T follicular helper cell (primary cell): ENCODE measurements at places on chromosomes 1 and 21.
A peak's percentile ranks its signal among the peaks of the same experiment; 100 is the strongest.

DNA sequence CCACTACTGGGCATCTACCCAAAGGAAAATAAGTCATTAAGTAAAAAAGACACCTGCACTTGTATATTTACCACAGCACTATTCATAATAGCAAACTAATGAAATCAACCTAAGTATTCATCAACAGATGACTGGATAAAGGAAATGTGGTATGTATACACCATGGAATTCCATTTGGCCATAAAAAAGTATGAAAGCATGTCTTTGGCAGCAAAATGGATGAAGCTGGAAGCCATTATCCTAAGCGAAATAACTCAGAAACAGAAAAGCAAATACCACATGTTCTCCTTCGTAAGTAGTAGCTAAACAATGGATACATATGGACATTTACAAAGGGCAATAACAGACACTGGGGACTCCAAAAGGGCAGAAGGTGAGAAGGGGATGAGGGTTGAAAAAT is 485.7 kb upstream of the BRINP3 start:
- DNase-seq: no peak

- DNase-seq: no peak
These were observed 49.0 kb downstream of the BRINP2 start for GRCh38 chr1:177219554-177220458.

DNA sequence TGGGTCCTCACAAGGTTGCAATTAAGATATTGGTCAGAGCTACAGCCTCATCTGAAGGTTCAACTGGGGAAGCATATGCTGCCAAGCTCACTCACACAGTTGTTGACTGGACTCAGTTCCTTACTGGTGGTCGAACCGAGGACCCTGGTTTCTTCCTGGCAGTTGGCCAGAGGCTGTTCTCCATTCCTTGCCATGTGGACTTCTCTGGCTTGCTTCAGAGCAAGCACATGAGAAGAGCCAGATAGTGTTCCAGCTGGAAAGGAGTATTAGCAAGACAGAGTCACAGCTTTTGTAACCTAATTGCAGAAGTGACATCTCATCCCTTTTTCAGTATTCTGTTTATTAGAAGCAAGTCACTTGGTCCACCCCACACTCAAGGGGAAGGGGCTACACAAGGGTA is 23.6 kb downstream of the POU2F1 start:
- DNase-seq: no peak

- DNase-seq: peak; percentile 46
These were observed 11.6 kb upstream of the KCNJ15 start for GRCh38 chr21:38244885-38245869.

DNA sequence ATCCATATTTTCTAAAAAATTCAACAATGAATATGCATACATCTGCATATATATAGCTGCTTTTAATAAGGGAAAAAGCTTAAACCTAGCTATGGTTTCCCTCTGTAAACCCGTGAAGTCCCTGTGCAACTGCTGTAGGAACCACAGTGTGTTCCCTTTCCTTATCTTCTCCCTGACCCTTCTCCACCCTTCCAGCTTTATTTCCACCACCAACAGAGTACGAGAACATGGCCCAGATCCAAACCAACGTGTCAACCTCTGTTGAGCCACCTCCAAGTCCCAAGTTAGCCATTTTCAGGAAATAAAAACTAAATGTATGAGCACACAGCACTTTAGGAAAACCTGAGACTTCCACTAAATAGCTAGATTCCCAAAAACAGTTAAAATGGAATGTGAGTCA is 20.3 kb downstream of the SUSD4 start:
- DNase-seq: no peak

GRCh38 chr1:183862967-183863366 is 58.0 kb downstream of the RGL1 start:
- no peak for DNase-seq

DNA sequence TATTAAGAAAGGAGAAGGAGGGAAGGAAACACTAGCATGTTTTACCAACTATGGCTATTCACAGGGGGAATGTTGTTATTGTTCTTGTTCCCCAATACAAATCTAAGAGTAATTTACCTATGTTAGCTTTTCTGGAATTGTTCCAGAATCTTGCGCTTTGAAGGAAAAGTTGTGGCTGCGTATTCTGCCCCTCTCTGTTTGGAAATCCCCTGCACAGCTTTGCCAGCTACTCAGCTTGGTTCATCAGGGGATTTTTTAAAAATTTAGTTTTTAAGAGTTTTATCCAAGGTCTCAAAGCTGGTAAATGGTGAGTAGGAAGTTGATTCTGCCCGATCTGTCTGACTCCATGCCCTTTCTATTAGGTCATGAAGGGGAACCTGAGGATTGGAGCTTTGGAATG is 9.5 kb upstream of the IRF6 start:
- DNase-seq: no peak

DNA sequence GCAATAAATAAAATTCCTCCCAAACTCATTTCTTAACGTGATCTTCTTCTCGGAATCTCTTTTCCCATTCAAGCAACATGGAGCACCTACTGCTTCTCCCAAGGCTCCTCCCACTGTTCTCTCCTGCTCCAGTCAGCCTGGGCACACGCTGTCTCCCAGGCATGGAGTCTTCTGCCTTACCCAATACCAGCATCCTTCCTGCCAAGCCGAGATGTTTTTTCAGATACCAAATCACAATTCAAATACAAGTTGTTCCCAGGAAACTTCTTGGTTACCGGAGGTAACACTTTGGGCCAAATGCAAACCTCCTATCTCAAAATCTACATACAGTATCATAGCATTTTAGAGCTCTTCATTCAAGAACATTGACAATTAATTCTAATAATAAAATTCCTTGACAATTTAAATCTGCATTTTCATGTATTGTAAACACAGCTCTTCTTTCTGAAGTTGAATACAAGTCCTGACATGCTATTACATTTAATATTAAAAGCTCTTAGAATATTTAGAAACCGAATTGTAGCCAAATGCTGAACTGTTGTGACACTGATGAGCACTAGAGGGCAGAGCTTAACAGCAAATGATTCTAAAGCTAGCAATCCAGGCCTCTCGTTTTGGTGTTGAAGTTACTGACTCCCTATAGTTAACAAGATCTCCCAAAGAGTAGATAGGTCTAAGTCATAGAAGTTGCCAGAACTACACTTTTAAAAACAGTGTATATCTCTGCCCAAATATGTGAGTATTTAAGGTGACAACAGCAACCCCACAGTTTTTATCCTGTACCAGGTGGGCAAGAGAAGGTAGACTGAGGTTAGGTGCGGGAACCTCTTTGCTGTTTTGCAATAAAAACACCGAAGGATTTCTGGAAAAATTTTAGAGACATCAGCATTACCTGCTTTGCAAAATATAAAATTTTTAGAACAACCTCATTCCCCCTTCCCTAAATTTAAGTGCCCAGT is 52.3 kb downstream of the BCAR3 start:
- peak; percentile 12 for DNase-seq

GRCh38 chr1:101360506-101360905 is 123.7 kb downstream of the S1PR1 start:
- no peak for DNase-seq

DNA sequence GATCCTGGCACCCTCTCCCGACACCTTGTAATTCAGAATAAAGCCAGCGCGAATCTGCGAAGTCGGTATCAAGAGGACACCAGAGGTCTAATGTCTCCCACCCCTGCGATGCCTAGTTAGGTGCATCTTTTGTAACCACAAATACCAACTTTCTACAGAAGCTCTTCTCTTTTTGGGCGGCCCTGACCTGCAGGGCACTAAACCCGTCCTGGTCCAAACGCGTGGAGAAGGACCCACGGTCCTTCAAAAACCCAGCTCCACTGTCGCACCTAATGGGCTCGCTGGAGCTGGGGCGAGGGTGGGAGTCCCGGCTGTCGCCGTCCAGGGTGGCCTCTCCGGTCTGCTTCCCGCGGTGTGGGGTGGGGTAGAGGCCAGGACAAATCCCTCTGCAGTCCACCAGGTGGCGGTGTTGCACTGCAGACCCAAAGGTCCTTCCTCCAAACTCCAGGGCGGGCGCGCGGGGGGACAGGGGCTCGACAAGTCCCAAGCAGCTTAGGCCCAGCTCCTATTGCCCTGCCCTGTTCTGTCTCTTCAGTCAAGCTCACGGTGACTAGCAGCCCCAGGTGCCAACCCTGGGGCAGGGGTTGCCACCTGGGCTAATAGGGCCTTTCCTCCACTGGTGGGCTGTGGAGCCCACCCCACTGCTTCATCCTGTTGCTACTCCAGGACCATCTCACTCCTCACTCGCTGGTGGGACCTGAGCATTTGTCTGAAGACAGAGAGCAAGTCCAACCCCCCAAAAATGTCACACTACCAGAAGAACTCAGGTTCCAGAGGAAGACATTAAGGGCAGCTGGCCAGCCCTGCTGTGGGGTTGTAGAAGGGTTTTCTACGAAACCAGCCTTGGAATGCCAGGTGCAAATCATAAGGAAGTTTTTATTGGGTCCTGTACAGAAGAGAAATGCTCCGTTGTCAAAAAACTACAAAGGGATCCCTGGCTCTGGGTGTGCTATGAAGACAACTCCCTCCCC is 2.8 kb downstream of the HES3 start:
- DNase-seq: peak; percentile 61

DNA sequence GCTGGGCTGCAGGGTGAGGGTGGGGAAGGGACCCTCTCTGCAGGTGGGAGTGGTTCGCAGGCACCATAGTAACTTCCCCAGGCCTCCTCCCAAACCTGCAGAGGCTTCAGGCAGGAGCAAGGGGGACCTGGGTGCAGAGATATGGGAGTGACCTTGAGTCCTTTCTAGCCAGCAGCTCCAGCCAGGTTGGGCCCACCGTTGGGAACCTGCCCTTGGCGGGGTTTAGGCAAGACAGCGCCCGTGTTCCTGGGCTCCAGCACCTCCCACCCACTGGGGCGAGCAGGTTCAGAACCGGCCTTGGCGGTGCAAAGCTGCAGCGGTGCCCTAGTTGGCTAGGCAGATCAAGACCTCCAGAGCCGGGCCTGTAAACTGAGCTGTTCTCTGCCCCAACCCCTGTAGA is 2.2 kb upstream of the PRDM16 start:
- no peak for DNase-seq

DNA sequence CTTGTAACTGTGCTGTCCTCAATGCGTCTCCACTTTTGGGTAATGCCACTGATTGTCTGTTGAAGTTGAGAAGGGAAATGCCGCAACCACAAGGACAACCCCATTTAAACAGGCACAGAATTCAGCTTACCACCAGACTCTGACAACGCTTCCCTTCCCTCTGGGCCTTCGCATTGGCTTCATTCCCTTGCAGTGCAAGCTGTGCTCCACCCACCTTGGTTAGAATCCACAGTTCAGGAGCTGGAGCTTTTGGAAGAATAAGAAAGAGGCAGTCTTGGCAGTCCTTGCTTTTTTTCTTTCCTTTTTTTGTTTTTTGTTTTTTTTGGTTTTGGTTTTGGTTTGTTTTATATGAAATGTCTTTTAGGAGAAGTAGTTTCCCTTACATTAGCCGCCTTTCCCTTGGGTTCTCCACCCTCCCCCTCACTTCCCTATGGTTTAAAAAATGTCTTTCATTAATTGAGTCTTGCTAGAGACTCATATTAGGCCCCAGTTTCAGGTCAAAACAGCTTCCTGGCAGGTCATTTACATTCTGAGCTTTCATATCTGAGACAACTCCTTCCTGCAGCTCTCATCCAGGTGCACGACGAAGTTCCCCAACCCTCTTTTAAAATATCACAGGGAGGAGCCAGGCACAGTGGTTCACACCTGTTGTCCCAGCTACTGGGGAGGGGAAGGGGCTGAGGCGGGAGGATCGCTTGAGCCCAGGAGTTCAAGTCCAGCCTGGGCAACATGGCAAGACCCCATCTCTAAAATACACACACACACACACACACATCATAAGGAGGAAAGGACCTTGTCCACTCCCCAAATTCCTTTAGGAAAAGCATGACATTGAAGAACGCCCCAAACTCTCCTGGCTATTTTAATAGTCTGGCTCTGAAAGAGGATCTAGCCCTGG is 20.7 kb upstream of the LAX1 start:
- DNase-seq: peak; percentile 11

- no peak for DNase-seq
These were observed 9.0 kb downstream of the TIMM17A start for GRCh38 chr1:201964261-201964660.

GRCh38 chr1:58964880-58965279 is 181.0 kb upstream of the JUN start:
- no peak for DNase-seq

- no peak for DNase-seq
These were observed 4.2 kb downstream of the GLIS1 start for GRCh38 chr1:53734650-53735211.

- no peak for DNase-seq
These were observed 74.2 kb upstream of the B3GALT5 start for GRCh38 chr21:39538453-39539042.

GRCh38 chr1:241998412-241998921 is 431 bp downstream of the MAP1LC3C start:
- peak; percentile 15 for DNase-seq

DNA sequence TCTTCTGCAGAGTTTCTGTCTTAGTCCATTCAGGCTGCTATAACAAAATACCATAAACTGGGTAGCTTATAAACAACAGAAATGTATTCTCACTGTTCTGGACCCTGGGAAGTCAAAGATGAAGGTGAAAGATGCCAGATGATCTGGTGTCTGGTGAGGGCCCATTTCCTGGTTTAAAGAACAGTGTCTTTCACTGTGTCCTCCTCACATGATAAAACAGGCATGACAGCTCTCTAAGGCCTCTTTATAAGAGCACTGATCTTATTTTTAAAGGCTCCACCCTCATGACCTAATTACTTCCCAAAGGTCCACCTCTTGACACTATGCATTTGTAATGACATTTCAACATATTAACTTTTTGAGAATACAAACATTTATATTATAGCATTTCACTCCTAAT is 250.2 kb upstream of the ZRANB2 start:
- DNase-seq: no peak

GRCh38 chr1:1947493-1947892 is 28.4 kb upstream of the TMEM52 start:
- DNase-seq: no peak

DNA sequence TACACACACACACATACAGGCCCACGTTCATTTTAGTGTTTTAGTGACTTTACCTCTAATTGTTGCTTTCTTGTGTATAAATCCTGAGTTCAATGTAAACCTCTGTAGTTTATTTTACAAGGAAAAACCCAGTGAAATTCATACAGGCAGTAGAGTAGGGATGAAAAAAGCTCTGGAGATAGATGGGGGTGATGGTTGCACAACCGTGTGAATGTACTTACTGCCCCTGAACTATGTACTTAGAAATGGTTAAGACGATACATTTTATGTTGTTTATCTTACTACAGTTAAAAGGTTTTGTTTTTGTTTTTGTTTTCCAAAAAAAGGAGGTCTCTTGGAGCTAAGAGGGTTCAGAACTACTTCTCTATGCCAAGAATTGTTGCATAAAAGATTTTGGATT is 29.7 kb upstream of the PRDM15 start:
- no peak for DNase-seq

DNA sequence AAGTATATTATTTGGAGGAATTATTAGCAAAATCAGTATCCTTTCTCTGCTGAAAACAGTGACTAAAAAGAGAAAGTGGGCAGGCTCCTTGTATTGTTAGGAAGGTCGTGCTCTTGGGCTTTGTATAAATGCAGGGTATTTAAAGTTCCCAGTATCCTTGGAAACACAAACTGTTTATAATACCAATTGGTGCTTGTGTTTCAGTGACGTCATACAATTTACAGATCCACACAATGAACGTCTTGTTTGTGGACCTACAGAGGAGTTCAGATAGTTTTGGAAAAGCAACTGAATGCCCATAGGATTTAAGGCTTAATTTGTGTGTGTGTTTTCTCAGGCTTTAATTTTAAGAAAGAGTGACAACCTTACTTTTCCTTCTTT is 168.2 kb downstream of the RASAL2 start:
- DNase-seq: no peak

GRCh38 chr1:11854519-11854918 is 4.2 kb downstream of the NPPB start:
- DNase-seq: no peak

GRCh38 chr1:152870831-152871730 is 7.0 kb upstream of the SMCP start:
- no peak for DNase-seq

- no peak for DNase-seq
These were observed 85.4 kb downstream of the TBX15 start for GRCh38 chr1:118902711-118903191.
